ENCODE measurements at places on chromosomes 16 and 17.

DNA sequence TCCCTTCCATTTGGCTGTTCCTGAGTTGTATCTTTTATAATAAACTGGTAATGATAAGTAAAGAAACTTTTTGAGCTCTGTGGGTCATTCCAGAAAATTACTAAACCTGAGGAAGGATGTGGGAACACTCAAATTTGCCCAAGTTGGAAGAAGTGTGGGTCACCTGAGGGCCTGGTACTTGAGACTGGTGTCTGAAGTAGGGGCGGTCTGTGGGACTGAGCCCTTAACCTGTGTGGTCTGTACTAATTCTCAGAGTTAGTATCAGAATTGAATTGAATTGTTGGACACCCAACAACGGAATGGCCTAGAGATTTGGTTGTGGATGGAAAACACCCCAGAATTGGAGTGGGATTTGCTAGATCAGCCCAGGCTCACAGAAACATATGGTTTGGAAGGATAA is 43.1 kb downstream of the IKZF3 start:
- DNase-seq = no peak

DNA sequence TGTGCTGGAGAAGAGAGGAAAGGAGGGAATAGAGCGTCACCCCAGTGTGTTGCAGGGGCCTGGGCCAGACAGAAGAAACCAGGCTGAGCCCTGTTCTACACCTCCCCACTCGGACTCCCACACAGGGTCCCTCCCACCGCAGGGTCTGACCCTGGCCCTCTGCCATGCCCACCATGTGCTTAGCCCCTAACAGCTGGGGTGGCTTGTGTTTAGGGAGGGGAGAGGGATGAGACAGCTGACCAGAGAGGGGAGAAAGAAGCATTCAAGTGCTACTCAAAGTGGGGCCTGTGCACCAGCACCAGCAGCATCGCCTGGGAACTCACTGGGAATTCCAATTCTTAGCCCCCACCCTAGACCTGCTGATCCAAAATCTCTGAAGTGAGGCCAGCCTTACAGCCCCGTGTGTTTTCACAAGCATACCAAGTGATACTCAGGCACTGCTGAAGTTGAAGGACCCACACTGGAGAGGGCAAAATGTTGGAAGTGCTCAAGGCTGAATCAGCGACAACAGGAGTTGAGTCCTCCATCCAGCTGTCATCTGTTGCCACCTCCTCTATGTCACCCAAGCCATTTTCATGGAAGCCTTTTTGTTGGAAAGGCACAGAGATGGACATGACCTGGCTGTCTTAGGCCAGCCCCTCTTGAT is 47.0 kb downstream of the FZD2 start:
- no peak for DNase-seq

DNA sequence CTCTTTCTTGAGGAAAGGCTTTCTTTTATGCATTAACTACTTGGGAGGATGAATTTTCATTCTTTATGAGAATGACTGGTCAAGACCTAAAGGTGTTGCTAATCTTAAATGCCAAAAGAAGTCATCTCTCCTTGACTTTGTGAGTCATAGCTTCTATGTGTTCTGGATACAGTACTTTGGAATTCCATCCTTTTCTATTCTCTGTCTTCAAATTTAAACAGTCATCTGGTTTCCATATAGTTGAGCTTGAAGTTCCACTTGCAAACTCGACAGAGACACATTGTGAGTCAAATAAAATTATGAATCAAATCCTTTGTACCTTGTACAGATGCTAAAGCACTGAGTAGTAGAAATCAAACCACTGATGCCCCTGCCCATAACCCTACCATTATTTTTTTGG is 271.9 kb upstream of the PMFBP1 start:
- no peak for DNase-seq

GRCh38 chr16:48790151-48790550 is 180.2 kb upstream of the N4BP1 start:
- no peak for DNase-seq

DNA sequence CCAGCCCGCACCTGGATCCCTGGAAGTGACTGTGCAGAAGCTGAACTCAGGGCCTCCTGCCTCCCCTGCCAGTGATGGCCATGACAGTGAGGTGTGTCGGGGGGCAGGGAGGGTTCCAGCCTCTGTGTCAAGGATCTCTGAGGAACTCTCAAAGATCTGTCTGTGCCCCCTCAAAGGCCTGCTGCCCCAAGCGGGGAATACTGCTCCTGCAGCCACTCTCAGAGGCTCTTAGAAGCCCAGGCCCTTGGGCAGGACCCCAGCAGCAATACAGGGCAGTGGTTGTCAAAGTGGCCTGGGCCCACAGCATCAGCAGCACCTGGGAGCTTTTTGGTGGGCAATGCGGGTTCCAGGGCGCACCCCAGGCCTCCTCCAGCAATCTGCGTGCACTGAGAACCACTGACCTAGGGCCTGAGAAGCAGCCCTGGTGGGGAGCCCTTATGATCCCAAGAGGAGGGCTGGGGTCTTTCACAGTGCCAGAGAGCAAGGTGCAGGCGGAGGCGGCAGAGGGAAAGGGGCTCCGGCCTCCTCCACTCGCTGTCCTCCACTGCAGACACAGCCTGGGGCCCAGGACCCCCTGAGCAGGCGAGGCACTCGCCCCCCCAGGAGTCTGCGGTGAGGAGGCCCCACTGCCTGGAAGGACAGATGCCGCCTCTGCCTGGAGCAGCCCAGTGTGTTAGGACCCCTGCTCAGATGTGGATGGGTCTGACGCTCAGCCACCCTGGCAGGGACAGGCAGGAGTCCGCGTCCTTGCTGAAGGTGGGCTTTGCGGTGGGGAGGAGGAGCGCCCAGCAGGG is 42.1 kb downstream of the ENGASE start:
- DNase-seq = no peak

DNA sequence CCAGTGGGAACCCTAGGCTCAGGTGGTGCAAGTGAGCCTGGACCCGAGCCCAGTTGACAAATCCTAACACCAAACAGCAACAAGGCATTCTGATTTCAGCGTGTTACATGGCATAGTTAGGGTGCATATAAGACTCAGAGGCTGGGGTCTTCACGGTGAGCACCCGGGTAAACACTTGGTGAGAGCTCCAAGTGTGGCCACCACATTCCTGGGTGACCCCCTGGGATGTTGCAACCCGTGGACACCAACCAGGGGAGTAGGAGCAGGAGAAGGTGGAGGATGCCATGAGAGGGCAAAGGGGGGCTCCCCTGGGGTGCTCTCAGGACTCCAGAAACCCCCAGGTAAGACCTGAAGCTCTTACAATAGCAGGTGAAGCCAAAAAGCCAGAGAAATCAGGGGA is 69.9 kb upstream of the CDH5 start:
- DNase-seq = no peak

DNA sequence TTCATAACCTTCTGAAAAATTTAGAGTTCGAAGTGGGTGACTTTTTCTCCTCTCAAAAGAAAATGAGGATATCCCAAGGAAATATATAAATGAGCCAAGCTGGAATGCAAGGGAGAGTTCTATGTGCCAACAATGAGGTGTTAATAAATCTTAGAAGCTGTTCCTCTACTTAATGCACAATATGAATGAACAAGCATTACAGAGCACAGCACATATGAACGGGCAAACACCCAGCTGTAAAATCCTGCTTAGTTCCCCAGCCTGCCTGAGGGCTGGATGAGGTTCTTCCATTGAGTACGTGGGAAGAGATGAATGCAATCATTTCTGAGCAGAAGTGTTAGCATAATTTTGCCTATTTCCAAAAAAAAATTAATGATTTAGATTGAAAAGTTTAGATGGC is 58.1 kb downstream of the WDR59 start:
- no peak for DNase-seq

- no peak for DNase-seq
These were observed 1.2 kb downstream of the MMP2 start for GRCh38 chr16:55480228-55480655.
